ENCODE measurements at places on chromosomes 2 and 18.

DNA sequence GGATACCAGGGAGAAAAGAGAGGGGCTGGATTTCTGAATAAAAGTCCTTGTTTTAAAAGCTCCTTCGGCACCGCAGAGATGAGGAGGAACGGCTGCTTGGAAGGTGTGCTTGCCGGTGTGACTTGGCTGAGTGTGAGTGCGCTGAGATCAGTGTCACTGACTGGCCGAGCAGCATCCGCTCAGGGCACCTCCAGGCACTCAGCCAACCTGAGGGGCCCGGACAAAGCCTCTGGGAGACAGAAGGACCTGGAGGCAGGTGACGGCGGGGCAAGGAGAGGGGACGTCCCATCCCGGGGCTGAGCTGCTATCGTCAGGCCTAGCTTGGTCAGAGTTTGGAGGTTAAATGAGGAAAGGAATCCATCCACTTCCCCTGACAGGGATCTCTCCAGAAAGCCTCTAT, 16.8 kb upstream of the ALLC start:
- DNase-seq = no peak

DNA sequence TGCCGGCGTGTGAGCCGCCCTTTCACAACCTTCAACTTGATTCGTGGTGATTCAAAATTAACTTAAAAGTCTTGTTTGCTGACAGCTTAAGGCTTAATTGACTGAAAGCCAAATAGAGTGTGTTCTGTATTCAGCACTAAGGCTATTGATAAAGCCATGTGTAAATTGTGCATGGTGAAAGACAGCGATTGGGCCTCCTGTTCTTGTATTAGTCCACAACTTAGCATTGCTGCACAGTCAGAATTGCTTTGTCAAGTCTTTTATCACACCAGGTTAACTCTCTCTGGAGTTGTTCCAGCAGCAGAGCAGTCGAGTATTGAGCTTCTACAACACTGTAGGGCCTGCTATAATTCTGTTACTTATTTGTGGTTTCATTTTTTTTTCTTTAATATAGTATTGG, 210.1 kb downstream of the WDR7 start:
- no peak for DNase-seq

- DNase-seq = no peak
These were observed 37.4 kb downstream of the EPAS1 start for GRCh38 chr2:46334389-46335271.

DNA sequence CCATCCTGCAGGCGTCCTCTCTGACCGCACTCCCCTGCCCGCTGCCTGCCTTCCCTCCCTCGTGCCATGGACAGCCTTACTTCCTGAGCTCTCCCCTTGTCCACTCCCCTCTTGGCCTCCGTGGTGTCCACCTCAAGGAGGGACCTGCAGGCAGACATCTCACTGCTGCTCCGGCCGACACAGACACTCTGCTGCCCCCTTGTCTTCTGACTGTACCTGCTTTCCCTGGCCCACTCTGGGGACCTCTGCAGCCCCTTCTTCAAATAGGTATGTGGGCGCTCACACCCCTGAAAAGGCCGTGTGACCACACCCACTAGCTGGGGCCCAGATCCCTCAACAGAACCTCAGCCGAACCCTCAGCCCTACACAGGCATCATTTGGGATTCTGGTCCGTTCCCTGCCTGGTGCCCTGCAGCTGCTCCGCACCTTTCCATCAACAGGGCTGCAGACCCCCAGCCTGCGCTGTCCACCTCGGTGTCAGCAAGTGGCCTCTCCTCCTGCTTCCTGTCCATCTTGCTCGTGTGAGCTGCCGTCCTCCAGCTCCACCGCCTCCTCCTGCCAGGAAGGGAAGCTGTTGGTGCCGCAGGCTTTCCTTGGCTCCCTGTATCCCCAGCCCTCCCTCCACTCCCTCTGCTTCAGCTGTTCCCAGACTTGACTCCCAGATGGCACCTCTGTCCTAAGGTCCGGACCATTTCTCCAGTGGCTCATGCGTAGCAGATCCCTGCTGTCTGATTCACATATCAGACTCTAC, 94.1 kb downstream of the KLHL29 start:
- DNase-seq = no peak

DNA sequence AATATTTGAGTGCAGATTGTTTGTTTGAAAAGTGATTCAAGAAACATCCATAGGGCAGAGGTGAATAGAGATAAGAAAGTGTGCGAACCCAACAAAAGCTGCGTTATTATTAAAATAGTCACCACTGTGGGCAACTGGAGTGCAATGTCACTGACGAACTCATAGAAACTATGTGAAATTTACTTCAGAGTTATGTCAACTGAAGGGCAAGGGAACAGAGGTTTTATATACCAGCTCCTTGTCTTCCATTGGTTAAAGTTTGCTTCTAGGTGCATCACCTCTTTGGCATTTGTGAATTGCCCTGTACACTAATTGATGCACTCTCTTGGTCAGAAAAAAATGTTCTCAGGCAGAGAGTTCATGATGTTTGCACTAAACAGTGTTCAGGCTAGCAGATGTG, 110.5 kb upstream of the NYAP2 start:
- DNase-seq = no peak
